ENCODE measurements at places on chromosomes 3 and 15.
A peak's percentile ranks its signal among the peaks of the same experiment; 100 is the strongest.

DNA sequence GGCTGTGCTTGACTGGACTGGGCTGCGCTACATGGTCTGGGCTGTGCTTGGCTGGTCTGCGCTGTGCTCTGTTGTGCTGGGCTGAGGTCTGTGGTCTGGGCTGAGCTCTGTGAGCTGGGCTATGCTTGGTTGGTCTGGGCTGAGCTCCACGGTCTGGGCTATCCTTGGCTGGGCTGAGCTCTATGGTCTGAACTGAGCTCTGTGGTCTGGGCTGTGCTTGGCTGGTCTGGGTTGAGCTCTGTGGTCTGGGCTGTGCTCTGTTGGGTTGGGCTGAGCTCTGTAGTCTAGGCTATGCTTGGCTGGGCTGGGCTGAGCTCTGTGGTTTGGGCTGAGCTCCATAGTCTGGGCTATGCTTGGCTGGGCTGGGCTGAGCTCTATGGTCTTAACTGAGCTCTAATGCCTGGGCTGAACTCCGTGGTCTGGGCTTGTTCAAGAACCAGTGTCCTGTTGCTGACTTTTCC is 92.0 kb downstream of the PLXNA1 start:
- DNase-seq = peak; percentile 87

DNA sequence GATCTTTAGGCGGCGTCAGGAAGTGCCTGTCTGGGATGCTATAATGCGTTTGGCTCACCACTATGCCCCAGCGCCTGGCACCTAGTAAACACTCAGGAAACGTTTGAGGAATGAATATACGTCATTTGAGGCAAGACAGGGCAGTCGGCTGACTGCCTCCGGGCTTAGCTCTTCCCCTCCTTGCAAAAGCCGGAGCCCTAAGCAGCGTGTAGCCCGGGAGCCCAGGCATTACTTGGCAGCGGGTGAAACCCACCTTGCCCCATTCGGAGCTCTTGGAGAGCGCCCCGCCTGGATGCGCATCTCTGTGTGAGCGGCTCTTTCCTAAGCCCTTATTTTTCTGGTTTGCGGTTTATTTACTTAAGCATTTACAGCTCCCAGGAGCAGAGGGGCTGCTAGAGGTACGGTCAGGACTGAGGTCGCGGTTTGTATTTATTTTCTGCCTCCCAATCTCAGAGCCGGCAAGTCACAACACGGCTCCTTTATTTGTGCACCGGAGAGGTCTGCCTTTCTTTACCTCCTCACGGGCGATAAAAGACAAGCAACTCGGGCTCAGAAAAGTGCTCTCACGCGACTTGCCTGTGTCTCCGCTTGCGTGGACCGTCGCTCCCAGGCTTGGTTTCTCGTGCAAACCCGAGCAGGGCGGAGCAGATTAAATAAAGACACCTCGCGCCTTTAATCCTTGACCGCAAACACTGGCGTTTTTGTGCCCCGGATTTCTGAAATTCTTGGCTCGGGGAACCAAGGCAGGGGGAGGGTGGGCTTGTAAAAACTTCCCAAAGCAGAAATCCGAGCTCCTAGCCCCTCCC is 737 bp upstream of the ITPR1 start:
- DNase-seq = peak; percentile 80

DNA sequence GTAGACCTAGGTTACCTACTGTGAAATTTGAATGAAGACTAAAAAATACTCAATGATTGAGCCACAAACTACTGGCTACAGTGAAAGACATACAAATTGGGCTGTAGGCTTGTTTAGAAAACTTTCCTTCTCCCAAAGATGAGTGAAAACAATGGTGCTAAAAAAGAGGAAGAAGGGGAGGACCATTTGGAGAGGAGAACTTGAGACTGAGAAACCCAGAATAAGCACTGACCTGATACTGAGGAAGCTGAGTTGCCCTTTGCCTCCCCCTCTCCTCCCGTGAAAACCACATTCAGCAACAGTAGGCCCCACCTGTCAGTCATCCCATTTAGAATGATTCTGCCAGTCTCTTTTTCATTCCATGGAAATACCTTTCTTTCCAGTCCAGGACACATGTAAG is 484.0 kb upstream of the TGFBR2 start:
- no peak for DNase-seq

- peak; percentile 79 for DNase-seq
These were observed 963.4 kb downstream of the ROBO1 start for GRCh38 chr3:78804251-78805037.

- DNase-seq = no peak
These were observed 519.2 kb downstream of the NAALADL2 start for GRCh38 chr3:175378348-175378747.

DNA sequence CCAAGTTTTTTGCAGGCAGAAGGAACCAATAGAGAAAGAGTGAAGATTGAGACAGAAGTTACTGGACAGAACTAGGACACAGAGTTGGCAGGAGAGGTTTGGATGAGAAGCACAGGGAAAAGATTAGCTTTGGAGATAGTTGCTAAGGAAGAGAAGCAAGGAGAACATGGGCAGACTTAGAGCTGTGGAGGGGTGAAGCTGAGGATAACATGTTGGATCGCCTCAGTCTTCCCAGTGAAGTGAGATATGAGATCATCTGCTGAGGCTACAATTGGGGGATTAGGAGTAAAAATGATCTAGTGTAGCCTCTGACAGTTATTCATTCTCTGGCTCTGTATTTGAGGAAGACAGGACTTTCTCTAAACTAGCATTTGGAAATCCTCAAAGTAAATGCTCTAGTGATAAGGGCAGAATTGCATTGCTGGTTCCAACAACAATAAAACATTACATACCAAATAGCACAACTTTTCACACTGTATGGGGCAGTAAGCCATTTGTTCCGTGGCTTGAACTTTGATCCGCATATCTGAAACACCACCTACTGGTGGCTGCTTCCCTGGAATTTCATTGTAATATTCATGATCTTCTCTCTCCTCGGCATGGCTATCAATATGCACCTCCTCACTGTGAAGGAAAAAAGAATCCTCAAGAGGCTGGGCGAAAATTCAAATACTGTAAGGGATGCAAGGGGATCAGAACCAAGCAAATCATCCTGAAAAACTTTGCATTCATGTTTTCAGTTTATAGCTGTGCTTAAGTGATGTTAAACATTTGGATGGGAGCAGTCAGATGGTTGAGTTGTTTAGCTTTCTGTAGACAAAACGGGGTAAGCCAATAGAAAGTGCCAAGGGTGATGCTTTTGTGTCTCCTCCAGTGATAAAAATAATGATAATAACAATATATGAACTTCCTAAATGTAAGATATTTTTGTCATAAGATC is 22.2 kb upstream of the EID1 start:
- peak; percentile 58 for DNase-seq

DNA sequence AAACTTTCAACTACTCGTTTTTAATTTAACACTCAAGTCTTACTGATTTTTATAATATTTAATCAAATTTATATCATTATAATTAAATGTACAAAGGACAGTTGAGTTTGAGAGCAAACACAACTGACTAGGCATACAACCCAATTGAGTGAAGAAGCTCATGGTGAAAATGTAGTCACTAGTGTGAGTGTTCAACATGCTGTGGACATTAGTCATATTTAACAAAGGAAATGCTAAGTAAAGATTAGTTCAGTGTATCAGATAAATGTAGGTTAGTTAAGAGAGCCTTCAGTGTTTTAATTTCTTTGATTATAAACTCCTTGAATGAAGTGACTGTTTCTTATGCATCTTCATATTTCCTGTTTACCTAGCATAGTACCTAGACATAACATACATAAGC is 444.2 kb upstream of the GOLIM4 start:
- no peak for DNase-seq

GRCh38 chr15:73927476-73928240 is 1.4 kb downstream of the LOXL1 start:
- DNase-seq = peak; percentile 39

DNA sequence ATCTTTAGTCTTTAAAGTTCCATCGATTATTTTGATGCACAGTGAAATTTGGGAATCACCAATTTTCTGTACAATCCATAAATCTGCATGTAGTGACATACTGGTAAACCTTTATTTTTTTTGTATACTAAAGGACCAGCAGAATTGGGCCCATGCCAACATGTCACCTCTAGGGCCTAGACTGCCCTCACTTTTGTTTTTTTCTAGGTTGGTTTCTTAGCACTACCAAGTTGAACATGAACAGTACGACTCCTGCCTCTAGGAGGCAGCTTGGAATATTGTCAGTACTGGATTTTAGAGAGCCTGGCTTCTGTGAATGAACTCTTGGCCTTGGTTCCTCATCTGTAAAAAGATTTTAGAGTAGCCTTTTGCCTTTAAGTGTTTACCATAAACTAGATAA is 32.3 kb downstream of the NKIRAS1 start:
- DNase-seq = no peak

DNA sequence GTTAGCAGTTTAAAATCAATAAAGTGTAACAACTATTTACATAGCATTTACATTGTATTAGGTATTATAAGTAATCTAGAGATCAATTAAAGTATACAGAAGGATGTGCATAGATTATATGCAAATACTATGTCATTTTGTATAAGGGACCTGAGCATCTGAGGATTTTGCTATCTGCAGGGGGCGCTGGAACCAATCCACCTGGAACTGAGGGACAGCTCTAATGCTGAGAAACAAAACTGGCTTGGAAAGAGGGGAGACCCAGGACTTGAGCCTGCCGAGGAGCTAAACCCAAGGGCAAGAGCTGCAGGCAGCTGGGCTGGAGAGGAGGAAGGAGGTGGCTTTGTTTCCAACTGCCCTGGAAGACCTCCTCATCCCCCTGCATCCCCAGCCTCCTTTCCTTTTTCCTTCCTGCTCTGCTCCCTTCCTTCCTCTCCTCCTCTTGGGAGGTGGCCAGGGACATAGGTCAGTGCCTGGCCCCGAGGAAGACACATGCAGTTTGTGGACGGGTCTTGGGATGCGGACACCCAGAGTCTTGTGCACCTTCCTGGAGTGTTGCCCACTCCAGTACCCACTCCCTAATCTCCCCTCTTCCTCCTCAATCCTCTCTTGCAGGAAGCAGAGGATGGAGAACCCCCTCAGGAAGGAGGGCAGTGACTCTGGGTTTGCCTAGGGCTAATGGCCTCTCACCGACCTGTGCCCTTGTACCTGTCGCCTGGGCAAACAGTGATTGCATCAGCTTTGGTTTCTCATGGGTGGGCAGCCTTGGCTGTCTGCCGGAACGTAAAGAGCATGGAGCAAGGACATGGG is 825 bp upstream of the RTP3 start:
- DNase-seq = peak; percentile 35

DNA sequence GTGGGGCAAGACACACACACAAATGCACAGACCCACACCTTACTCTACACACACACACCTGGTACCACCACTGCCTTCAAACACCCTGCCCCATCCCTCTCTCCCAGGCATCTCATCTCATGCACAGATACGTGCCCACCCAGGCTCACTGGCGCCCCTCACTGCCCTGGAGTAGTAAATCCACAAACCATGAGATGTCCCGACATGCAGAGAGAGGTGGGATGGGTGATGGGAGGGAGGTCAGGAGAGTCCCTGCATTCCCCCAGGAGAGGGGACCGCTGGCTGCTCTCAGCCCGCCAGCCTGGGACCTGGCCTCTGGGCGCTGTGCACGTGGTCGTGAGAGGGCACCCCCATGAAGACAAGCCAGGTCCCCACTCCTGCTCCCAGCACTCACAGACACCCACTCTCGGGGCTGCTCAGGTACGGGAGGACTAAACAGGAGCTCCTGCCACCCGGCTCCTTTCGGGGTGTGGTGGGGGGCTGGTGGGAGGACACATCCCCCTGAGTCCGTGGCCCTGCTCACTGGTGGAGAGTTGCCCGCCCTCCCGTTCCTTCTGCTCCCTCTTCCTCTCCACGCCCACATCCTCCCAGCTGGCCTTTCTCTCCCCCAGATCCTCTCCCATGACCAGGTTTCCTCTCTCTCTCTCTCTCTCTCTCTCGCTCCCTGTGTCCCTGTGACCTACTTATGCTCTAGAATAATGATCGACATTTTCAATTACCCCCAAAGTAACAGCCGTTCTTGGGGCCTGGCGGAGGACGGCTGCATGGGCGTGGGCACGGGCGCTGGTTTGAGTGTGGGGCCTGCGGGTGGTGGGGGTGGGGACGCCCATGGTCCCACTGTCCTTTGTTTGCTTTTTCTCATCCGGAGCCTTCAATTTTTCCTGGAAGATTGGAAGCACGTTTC is 18.9 kb upstream of the CSPG4 start:
- DNase-seq = peak; percentile 31

GRCh38 chr3:127629467-127630403 is 750 bp downstream of the PODXL2 start:
- no peak for DNase-seq

GRCh38 chr3:127688416-127689265 is 15.9 kb downstream of the ABTB1 start:
- DNase-seq = peak; percentile 79

DNA sequence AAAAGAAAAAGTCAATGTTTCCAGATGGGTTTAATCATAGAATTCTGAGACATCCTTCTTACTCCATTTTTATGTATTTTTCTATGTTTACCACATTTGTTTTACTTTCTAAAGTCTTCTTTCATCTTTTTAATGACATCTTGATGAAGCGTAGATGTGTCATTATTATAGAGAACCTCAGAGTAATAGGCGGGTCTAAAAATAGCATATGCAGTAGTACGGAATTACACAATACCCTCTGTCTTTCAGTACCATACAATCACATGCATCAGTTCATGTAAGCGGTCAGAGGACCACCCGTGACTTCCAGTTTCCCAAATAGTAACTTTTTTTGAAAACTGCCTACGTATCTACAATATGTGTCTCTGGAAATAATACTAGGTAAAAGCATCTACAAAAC is 224.0 kb downstream of the PLOD2 start:
- peak; percentile 68 for DNase-seq

DNA sequence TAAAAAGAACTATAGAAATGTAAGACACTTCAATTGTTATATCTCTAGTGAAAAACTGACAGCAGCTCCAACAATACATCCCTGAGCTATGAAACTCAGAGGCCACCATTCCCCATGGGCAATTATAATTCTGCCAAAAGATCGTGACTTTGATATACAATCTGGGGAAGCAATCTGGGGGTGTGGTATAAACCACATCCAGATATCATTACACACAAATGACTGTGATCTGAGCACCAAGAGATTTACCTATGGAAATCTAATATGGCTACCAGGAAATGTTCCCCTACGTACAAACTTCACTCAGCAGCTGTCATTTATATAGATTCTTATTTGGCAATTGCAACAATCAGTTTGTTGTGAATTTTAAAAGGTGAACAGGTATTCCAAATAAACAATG is 110.3 kb downstream of the FRMD5 start:
- peak; percentile 70 for DNase-seq

- no peak for DNase-seq
These were observed 63.4 kb downstream of the ESYT3 start for GRCh38 chr3:138497851-138498250.

DNA sequence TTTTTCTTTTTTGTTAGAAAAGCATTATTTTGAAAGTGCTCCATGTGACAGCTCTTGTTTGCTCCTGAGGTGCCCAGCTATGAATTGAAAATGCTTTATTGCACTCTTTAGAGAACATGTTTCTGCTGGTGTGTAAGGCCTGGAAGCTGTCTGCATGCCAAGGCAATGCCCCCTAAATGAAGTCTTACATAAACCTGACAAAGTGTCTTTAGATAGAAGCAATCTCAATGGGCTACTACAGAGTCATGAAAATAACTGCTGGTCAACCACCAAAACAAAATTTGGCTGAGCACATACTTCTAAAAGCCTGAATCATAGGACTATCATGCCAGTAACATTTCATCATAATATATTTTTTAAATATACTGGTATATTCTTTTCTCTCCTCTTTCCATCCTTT is 178.7 kb downstream of the THRB start:
- DNase-seq = no peak

- DNase-seq = no peak
These were observed 7.7 kb upstream of the MEF2A start for GRCh38 chr15:99558084-99558483.
